ENCODE measurements at places on chromosomes 4 and X.

GRCh38 chr4:182855312-182855711 is 61.9 kb downstream of the DCTD start:
- no peak for DNase-seq

DNA sequence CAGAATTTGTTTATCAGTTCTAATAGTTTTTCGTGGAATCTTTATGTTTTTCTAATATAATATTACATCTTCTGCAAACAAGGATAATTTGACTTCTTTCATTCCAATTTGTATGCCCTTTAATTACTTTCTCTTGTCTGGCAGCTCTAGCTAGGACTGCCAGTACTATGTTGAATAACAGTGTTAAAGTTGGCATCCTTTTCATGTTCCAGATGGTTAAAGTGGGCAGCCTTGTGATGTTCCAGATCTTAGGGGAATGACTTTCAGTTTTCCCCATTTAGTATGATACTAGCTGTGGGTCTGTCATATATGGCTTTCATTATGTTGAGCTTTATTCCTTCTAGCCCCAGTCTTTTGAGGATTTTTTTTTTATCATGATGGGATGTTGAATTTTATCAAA is 220.6 kb upstream of the WDFY3 start:
- DNase-seq: no peak

DNA sequence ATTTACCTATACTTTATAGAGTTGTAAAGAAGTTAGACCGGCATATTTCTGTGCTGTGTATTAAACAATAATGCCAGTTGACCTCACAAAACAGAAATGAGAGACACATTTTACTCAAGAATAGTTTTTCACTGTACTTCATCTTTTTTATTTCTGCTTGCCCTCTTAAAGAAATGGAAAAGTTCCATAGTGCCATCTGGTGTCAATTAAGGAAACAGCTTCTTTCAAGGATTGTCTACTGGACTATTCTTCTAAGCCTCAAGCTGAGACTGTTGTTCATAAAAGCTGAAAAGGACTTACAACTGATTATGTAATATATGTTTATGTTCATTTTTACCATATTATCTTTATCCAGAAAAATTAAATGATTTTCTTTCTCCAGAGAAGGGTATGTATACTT is 1523.7 kb downstream of the ARAP2 start:
- no peak for DNase-seq

- no peak for DNase-seq
These were observed 3.0 kb upstream of the NAP1L2 start for GRCh38 chrX:73217621-73218020.

GRCh38 chr4:26124753-26125321 is 196.0 kb upstream of the RBPJ start:
- DNase-seq: no peak

- no peak for DNase-seq
These were observed 56.4 kb upstream of the VEGFC start for GRCh38 chr4:176849076-176849475.

Data from stimulated activated CD8-positive, alpha-beta memory T cell treated with anti-CD3 and anti-CD28 coated beads, Interleukin-15, amount 100 ng/mL, for 24 hours (primary cell).